GM20000 (cell line): ENCODE measurements at places on chromosomes 1 and 21.

- DNase-seq = peak; percentile 46
These were observed at the start of gene OLIG2 for GRCh38 chr21:33025489-33026442. Gene OLIG2, plus strand, starts transcription at chr21:33025935. Its CDS starts 928 bp downstream, at chr21:33026863.

DNA sequence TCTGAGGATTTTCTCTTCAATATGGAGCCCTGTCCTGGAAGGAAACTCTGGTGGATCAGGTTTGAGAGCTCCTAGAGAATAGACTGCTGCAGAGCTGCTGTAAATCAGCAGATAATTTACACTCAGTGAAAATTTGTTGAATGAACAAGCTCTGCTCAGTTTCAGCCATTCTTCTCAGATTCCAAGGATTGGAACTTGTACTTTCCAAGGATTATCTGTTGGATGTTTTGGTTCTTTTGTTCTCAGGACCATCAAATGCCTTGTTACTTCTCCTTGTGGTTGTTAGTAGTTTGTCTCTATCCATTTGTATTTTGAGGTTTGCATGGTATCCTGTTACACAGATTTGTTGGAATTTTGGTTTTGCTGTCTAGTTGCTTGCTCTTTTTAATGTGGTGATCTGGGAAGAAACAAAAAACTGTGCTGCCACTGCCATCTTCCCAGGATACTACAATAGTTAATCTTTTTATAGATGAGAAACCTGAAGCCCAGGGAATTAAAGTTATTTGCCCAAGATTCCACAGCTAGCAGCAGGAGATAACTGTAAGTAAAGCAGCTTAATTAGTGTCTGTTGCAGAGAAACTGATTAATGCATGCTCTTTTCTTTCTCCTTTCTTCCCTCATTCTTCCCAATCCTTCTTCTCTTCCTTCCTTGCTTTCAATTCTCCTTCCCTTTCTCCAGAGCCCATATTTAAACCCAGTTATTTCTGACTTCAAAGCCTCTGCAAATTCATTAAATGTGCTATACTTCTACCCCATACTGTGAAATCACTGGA is 21.7 kb upstream of the KIFAP3 start:
- DNase-seq = no peak

- DNase-seq = no peak
These were observed at the start of gene KCTD3 for GRCh38 chr1:215566556-215567490. Gene KCTD3, plus strand, starts transcription at chr1:215567304. Its CDS starts 382 bp downstream, at chr1:215567686.

- no peak for DNase-seq
These were observed 12.9 kb downstream of the PI4KB start for GRCh38 chr1:151314137-151314875.

DNA sequence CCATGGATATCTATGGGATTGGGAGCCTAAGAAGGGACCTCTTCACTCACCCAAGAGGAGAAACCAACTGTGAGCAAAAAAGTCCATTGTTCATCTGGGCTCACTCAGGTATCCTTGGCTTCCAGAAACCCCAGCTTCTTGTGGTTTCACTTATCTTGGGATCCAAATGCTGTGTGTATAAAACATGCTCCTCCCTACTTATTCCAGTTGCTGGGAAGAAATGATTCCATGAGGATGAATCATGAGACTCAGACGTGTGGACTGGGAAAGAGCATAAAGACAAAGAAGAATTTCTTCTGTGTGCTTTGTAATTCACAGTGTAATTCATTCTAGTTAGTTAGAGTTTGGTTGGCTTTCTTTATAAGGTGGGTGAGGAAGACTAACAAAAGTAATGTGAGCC is 283.7 kb downstream of the ZNF648 start:
- DNase-seq = no peak

DNA sequence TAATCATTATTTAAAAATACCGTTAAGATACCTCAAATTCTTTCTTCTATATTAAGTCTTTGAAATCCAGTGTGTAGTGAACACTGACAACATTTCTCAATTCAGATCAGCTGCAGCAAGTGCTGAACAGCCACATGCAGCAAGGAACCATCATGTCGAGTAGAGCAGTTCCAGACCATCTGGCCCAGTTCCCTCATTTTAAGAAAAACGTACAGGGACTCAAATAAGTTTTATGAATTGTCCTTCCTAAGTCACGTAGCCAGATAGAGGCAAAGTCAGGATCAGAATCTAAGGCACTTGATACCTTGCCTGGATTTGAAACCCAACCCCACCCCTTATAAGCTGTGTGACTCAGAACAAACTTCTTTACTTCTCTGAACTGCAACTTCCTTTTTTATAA is 132.4 kb downstream of the PROX1 start:
- DNase-seq = no peak

- DNase-seq = no peak
These were observed 6.4 kb upstream of the TACSTD2 start for GRCh38 chr1:58583496-58583895.

DNA sequence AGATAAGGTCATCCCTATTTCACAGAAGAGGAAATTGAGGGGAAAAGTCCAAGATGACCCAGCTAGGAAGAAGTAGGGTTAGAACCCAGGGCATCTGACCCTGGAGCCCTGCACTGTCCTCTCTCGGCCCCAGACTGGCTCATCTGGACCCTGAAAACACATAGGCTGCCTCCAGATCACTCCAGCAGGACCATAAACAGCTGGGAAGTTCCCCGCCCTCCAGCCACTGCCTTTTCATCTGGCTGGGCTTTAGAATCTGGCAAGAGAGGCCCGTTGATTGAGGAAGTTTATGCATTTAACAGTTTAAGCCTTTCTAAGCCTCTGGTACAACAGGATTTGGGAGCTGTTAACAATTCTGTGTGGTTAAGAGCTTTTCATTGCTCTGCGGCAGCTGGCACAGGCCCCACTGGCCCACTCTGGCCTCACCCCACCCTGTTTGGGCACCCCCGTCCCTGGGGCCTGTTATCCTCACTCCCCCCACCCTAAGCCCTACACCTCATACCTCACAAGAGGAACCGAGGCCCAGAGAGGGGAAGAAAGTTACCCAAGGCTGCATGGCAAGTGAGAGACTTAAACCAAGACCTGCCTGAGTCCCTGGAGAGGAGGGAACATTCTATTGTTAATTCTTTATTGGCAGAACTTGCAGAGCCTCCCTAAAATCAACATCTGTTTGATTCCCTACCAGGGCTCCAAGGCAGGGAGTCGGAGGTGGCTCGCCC is 84.2 kb downstream of the EPHB2 start:
- DNase-seq = no peak

DNA sequence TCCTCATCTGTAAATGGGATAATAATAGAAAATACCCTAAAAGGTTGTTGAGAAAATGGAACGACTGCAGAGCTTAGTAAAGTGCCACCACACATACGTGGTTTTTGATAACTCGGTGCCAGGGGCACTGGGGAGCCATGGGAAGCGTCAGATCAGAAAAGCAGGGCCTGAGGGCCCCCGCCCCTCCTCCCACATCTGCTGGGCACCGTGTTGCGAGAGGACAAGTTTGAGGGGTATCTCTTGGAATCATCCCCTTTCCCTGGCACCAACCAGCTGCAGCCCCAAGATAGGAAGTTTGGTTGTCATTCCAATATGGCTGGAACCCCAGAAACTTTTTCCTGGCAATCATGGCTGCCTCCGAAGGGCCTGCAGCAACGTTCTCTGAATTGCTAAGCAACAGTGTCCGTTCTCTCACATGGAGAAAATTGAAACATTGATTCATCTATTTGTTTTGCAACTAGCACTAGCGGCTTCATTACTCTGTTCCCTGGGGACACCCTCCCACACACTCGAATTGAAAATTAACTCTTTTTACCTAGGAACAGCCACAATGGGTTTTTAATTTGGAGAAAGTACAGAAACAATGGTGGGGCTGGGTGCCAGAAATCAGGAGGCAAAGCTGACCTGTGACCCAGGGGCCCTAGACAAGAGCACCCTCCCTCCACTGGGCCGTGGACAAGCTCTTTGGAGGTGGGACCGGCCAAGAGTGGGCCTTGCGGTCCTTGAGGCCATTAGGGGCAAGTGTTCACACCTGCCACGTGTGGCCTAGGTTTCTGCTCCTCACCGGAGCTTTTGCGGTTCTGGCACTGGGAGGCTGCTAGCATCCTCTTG is 190.0 kb upstream of the VAMP3 start:
- DNase-seq = no peak

GRCh38 chr1:156150333-156151011 is 2.9 kb upstream of the SEMA4A start:
- DNase-seq = no peak

DNA sequence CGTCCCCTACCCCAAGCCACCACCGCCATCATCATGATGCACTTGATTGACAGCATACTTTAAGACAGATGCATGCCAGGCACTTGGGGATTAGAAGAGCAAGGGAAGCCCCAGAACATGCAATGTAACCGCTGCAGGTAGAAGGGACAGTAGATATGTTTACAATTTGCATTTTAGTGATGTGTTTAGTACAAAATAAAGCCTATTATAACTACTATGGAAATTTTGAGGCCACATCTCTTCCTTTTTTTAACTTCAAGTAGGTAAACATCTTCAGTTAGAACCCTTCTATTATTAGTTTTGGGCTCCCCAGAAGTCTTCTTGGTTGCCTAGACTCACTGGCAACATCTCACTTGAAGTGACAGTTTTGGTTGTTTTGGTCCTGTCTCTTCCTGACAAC is 25.3 kb downstream of the CR1L start:
- peak; percentile 44 for DNase-seq

GRCh38 chr1:206739411-206740076 is 31.0 kb upstream of the IL19 start:
- DNase-seq = peak; percentile 84

GRCh38 chr1:24929398-24930259 is 447 bp downstream of the RUNX3 start:
- peak; percentile 68 for DNase-seq

DNA sequence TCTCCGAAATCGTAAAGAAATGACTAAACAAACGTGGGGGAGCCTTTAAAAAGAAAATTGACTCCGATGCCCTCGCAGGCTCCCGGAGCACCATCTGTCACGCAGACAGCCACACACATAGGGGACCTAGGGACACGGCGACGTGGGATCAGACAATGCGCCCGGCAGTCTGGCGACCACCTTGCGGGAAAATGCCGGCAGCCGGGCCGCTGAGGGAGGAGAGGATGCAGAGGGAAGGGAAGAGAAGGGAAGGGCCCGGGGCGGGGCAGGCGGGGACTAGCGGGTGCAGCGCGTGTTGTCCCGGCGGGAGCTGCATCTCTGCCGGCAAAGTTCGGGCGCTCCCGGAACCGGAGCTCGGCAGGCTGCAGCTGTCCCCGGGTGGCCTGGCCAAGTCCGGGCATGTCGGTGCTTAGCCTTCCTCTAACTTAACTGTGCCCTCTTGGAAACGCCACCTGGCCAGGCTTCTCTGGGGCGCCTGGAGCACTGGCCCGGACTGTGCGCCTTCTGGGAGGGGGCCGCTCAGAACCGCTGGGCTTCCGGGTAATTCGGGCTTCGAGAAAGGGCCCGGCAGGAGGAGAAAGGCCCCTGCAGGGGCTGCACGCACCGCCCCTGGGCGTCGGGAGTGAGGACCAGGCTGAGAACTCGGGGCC is 1.8 kb downstream of the NHLH2 start:
- peak; percentile 51 for DNase-seq

GRCh38 chr1:214505134-214505533 is 46.3 kb downstream of the PTPN14 start:
- DNase-seq = no peak

GRCh38 chr1:236992449-236992848 is 11.8 kb downstream of the MT1HL1 start:
- no peak for DNase-seq

GRCh38 chr1:2233468-2233867 is 5.3 kb downstream of the SKI start:
- DNase-seq = no peak

- DNase-seq = no peak
These were observed 81.0 kb downstream of the NTMT2 start for GRCh38 chr1:170226767-170227166.

GRCh38 chr1:218066332-218066731 is 218.8 kb upstream of the RRP15 start:
- DNase-seq = no peak

- DNase-seq = no peak
These were observed 97.2 kb downstream of the LAMC2 start for GRCh38 chr1:183283286-183283685.

GRCh38 chr1:220680085-220680687 is 10.0 kb upstream of the C1orf115 start:
- peak; percentile 62 for DNase-seq

DNA sequence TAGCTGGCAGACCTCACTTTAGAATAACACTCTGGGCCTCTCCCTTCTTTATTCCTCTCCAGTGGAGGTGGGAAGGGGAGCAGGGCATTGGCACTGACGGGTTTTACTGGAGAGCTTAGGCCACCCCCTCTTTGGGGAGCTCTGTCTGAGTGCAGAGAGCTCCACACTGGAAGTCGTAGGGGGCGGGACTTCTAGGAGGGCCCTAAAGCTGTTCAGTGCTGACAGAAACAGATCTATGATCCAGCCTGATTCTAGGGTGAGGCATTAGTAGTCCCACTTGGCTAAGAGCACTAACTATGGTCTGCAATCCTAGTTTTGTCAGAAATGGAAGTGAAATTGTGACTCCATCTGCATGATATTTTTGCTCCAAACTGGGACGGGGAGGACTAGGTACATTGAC is 138.7 kb downstream of the MIS18A start:
- no peak for DNase-seq

DNA sequence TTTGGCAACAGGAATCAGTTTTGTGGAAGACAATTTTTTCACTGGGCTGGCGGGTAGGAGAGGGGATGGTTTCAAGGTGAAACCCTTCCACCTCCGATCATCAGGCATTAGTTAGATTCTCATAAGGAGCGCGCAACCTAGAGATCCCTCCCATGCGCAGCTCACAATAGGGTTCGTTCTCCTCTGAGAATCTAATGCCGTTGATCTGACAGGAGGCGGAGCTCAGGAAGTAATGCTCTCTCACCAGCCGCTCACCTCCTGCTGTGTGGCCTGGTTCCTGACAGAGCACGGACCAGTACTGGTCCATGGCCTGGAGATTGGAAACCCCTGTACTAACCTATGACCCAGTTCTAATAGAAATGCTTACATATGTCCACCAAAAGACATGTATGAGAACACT is 96.6 kb upstream of the KIAA1614 start:
- DNase-seq = no peak

DNA sequence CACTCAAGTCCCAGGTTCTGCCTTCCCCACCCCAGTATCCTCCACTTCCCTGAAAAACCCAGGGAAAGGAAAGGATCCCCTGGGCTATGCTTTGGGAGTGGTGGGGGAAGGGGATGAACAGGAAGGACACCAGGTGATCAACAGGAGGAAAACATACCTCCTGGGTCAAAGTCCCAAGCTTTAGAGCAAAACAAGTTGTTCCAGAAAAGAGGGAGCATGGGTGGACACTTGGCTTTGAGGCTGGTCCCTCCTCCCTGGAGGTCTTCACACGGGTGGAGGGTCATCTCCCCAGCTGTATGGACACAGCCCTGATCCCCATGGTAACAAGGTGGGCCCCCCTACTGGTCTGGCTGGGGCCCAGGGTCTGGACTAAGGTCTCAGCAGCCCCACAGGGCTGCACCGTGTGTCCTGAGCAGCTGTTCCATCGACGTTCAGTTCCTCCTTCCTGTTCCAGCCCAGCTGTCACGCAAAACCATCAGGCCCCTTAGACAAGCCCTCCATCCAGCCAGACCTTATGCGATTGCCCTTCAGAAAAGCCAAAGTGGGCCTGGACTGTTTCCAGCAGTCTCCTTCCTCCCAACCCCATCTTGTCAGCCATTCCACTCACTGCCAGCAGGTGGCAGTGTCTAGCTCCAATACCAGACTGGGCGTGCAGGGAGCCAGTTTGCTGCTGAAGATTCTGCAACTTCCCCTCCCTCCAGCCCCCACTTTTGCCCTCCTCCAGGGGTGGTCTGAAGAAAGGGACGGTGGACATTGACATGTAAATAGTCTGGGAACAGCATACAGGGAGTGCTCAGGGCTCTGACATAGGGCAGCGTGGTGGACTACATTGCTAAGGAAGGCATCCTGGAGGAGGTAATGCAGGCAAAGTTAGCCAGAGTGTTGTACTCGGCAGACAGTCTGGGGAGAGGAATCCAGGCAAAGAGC is 2.9 kb upstream of the PDZK1IP1 start:
- peak; percentile 76 for DNase-seq
